ENCODE measurements at places on chromosomes 13 and 19. TPM values are rescaled to one million over a fixed set of nuclear protein-coding genes. Genes with fewer than 3 reads are reported as not detected.

The ZNF254 gene
- total RNA-seq: 12.3 TPM

The HNRNPUL1 gene
- 204 TPM for total RNA-seq

The CCNE1 gene
- total RNA-seq: 4.2 TPM

The TGFBR3L gene
- total RNA-seq: 4.5 TPM

The CEACAM6 gene
- total RNA-seq: 0.78 TPM

The KCTD4 gene
- total RNA-seq: 0.78 TPM

The PRRG2 gene
- total RNA-seq: 1.1 TPM

The FFAR1 gene
- total RNA-seq: not detected

The ZGLP1 gene
- not detected for total RNA-seq

The FRY gene
- 285 TPM for total RNA-seq

The CPAMD8 gene
- 12.0 TPM for total RNA-seq

The CCDC70 gene
- not detected for total RNA-seq

The FSD1 gene
- total RNA-seq: not detected

The COL4A2 gene
- total RNA-seq: 591 TPM

The SRRM5 gene
- not detected for total RNA-seq

The SAFB2 gene
- 81.6 TPM for total RNA-seq

The SNRNP70 gene
- total RNA-seq: 323 TPM

The GTPBP3 gene
- 9.3 TPM for total RNA-seq

The OR10H1 gene
- total RNA-seq: not detected

The KIR2DL1 gene
- total RNA-seq: not detected

The COMP gene
- total RNA-seq: 4.4 TPM

The SNRPD2 gene
- total RNA-seq: 144 TPM

The MEIS3 gene
- total RNA-seq: 37.2 TPM

The FUT2 gene
- 3.4 TPM for total RNA-seq

The GIPC3 gene
- total RNA-seq: 1.7 TPM

The LILRB2 gene
- 2.4 TPM for total RNA-seq

The C19orf85 gene
- not detected for total RNA-seq

The C19orf81 gene
- total RNA-seq: not detected

The PAK4 gene
- total RNA-seq: 6.8 TPM

The SKA3 gene
- total RNA-seq: 0.19 TPM

The SIGLEC5 gene
- total RNA-seq: not detected

The IGFLR1 gene
- 14.3 TPM for total RNA-seq

The IGSF23 gene
- not detected for total RNA-seq

The HNRNPM gene
- total RNA-seq: 75.1 TPM

The PALM3 gene
- not detected for total RNA-seq

The DMKN gene
- total RNA-seq: 12.0 TPM

The STOML3 gene
- total RNA-seq: not detected

The ACER1 gene
- total RNA-seq: not detected

The CYP4F2 gene
- not detected for total RNA-seq

The ZNF99 gene
- 0.27 TPM for total RNA-seq

The ZNF30 gene
- total RNA-seq: 2.5 TPM

The ATXN8OS gene
- not detected for total RNA-seq

The FGF14 gene
- total RNA-seq: 1.5 TPM

The CRB3 gene
- 0.85 TPM for total RNA-seq

The DACT3 gene
- 52.8 TPM for total RNA-seq

The LIPE gene
- 6.9 TPM for total RNA-seq

The CD22 gene
- 4.6 TPM for total RNA-seq

The IGFL1 gene
- not detected for total RNA-seq

The GJB2 gene
- total RNA-seq: 9.8 TPM

The ZBTB45 gene
- 13.7 TPM for total RNA-seq

The HDGFL2 gene
- 49.5 TPM for total RNA-seq

The EPSTI1 gene
- 7.1 TPM for total RNA-seq

The MED26 gene
- 8.6 TPM for total RNA-seq

The SULT2B1 gene
- 3.9 TPM for total RNA-seq

The KLK4 gene
- total RNA-seq: not detected

The PRODH2 gene
- total RNA-seq: not detected

The POSTN gene
- total RNA-seq: 119 TPM

Data from gastroesophageal sphincter (tissue), 4 donors.